ENCODE measurements at places on chromosomes 11 and 22.

DNA sequence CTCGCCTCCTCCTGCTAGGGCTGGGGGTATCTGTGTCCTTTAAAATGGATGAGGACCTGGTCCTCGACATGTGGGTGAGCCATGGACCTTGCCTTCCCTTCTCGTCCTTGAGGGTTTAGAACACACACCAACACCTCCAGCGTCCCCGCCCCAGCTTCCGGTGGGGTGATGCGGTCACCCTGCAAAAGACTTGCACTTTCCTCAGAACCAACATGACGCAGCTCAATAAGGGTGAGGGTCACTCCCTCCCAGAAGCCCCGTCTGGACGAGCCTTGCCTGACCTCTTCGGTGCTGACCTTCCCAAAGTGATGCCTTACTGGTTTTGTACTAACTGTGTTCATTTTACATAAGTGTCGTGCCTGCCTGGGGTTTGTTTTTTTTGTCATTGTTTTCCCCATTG, 41.0 kb downstream of the DBX1 start:
- H3K4me1 ChIP-seq = no peaks in the 10 kb centered on the region
- H3K4me3 ChIP-seq = no peak overlapping the region
- H3K36me3 ChIP-seq = peaks cover 2% of the 10 kb centered on the region
- no peak for DNase-seq
- no peaks in the 10 kb centered on the region for H3K27me3 ChIP-seq
- no peak overlapping the region for H3K27ac ChIP-seq

- DNase-seq = no peak
- no peaks in the 10 kb centered on the region for H3K36me3 ChIP-seq
- H3K4me1 ChIP-seq = peaks cover 30% of the 10 kb centered on the region
- H3K27ac ChIP-seq = no peak overlapping the region
Observed at GRCh38 chr11:74754507-74755252, 6.0 kb downstream of the RNF169 start.

DNA sequence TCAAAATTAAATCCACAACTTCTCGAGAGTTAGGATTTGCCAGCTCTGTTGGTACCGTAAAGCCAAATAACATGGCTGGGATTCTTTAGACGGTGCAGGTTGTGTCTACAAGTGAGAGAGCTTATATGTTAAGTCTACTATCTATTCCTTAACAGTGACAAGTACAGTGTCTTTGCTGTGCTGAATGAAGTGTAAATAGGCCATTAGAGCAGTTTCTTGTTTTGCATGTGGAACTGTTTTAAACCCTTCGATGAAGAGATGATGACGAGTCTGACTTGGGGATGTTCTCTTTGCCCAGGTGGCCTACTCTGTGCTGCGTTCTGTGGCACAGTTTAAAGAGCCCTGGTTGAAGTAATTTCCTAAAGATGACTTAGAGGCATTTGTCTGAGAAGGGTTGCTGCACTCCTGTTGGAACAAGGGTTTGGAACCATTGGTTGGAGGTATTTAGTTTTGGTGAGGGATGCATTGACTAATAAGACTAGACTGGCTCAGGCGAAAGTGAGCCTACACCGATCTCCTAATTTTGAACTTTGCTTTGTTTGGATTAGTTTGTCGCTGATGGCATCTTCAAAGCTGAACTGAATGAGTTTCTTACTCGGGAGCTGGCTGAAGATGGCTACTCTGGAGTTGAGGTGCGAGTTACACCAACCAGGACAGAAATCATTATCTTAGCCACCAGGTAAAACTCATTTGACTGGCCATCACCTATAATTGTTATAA, 988 bp downstream of the RPS3 start:
- no peak for DNase-seq
- H3K4me3 ChIP-seq = peak overlapping the region; percentile 80
- peak overlapping the region; percentile 100 for H3K27ac ChIP-seq
- H3K27me3 ChIP-seq = no peaks in the 10 kb centered on the region
- peaks cover 23% of the 10 kb centered on the region for H3K36me3 ChIP-seq
- H3K4me1 ChIP-seq = peaks cover 35% of the 10 kb centered on the region

GRCh38 chr11:43492701-43493100, 134.0 kb downstream of the TTC17 start:
- no peak overlapping the region for H3K27ac ChIP-seq
- no peaks in the 10 kb centered on the region for H3K27me3 ChIP-seq
- no peak for DNase-seq
- no peaks in the 10 kb centered on the region for H3K4me1 ChIP-seq
- no peak overlapping the region for H3K4me3 ChIP-seq

- no peaks in the 10 kb centered on the region for H3K4me1 ChIP-seq
- no peak overlapping the region for H3K4me3 ChIP-seq
- no peaks in the 10 kb centered on the region for H3K27me3 ChIP-seq
- H3K36me3 ChIP-seq = no peaks in the 10 kb centered on the region
- no peak for DNase-seq
Observed at GRCh38 chr11:122764371-122765090, 73.8 kb upstream of the CRTAM start.

GRCh38 chr22:36730176-36730858, 26.8 kb upstream of the CACNG2 start:
- no peaks in the 10 kb centered on the region for H3K27me3 ChIP-seq
- no peak for DNase-seq
- no peaks in the 10 kb centered on the region for H3K36me3 ChIP-seq
- H3K4me1 ChIP-seq = no peaks in the 10 kb centered on the region
- no peak overlapping the region for H3K4me3 ChIP-seq

- H3K36me3 ChIP-seq = no peaks in the 10 kb centered on the region
- H3K4me1 ChIP-seq = peaks cover 66% of the 10 kb centered on the region
- DNase-seq = peak; percentile 91
- H3K27ac ChIP-seq = peak overlapping the region; percentile 73
- H3K27me3 ChIP-seq = no peaks in the 10 kb centered on the region
- peak overlapping the region; percentile 32 for H3K4me3 ChIP-seq
Observed at GRCh38 chr11:2202900-2203439, 31.4 kb upstream of the TH start.

DNA sequence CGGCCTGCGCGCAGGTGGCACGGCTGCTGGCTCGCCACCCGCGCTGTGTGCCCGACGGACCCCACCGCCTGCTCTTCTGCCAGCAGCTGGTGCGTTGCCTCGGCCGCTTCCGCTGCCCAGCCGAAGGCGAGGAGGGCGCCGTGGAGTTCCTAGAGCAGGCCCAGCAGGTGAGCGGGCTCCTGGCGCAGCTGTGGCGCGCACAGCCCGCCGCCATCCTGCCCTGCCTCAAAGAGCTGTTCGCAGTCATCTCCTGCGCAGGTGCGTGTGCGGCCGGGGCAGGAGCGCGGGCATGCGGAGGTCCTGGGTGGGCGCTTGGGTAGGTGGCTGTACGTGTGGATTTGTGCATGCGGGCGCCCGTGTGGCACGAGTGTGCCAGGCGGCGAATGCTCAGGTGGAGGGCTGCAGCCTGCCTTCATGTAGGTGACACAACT, 8.0 kb downstream of the USP35 start:
- 0 out of 2 replicates have a peak, but pooled peaks cover 2% of the 10 kb centered on the region for H3K4me1 ChIP-seq
- DNase-seq = peak; percentile 38
- no peaks in the 10 kb centered on the region for H3K36me3 ChIP-seq
- no peak overlapping the region for H3K27ac ChIP-seq
- no peak overlapping the region for H3K4me3 ChIP-seq

DNA sequence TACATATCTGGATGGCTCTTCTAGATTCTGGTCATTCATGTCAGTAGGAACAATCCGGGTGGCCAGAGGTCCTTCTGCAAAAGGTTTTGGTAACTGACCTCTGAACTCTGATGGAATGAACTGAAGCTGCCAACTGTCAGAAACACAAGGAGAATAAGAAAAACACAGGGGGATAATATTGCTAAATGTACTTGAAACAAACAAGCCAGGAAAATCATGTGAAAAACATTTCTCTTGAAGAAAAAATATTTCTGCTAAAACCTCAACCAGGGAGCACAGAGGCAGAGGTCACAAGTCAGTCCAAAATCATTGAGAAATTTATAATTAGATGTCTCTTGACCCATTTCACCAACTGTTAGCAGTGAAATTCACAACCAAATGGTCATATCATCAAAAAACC, 35.2 kb downstream of the ALG9 start:
- peaks cover 4% of the 10 kb centered on the region for H3K36me3 ChIP-seq

GRCh38 chr22:49028111-49028510, 799.6 kb downstream of the BRD1 start:
- no peak overlapping the region for H3K4me3 ChIP-seq
- H3K27me3 ChIP-seq = no peaks in the 10 kb centered on the region
- no peaks in the 10 kb centered on the region for H3K36me3 ChIP-seq
- H3K4me1 ChIP-seq = no peaks in the 10 kb centered on the region
- DNase-seq = no peak

DNA sequence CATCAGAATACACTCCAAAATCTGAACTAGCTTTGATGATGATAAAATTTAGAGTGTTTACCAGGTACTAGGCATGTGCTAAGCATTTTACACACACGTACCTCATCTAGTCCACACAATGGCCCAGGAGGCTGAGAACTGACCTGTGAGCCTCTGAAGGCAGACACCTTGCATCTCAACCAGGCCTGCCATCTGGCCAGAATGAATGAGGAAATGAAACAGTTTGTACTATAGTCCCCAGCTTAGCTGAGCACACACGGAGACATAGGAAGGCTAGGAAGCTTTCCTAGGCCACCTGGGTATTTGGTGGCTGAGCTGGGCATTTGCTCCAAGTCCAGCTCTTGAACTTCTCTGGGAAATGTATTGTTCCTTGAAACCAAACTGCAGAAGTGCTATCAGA, 6.9 kb upstream of the SHANK3 start:
- no peaks in the 10 kb centered on the region for H3K27me3 ChIP-seq
- no peak for DNase-seq
- H3K4me3 ChIP-seq = no peak overlapping the region
- H3K4me1 ChIP-seq = no peaks in the 10 kb centered on the region
- H3K27ac ChIP-seq = no peak overlapping the region
- no peaks in the 10 kb centered on the region for H3K36me3 ChIP-seq

DNA sequence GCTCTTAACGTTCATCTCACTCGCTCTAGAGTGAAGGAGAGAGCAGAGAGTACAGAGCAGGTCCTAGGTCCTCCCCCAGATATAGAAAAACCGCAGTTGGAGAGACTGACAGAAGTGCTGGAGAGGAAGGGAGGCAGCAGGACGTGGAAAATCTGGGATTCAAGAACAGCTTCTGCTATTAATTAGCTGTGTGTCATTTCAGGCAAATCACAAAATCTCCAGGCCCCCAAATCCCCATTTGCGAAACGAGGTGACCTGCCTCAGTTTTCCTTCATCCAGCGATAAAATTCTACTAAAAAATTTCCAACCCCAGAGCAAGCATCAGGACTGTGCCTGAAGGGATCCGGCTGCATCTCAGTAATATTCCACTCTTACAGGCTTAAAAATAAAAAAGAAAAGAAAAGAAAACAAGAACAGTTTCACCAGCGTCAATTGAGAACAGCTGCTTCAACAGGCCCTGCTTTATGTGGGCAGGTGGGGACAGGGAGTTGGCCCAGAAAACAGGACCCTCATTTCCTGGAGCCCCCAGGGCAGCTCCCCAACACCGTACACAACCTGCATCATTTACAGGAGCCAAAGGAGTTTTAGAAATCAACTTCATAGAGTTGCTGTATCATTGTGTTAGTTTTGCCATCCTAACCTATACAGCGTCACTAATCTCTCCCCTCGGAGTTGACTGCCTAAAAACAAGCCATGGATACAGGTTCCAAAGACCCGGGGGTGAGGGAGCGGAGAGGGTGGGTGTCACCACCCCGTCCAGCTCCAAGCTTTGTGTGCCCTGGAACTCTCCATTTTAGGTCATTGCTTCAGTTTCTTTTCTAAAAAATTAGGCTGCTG, 2.3 kb upstream of the MALAT1 start:
- peaks cover 3% of the 10 kb centered on the region for H3K36me3 ChIP-seq
- no peak for DNase-seq
- no peak overlapping the region for H3K27ac ChIP-seq
- peaks cover 46% of the 10 kb centered on the region for H3K4me1 ChIP-seq

GRCh38 chr11:33290319-33290718, 33.1 kb downstream of the HIPK3 start:
- H3K4me1 ChIP-seq = no peaks in the 10 kb centered on the region
- no peaks in the 10 kb centered on the region for H3K27me3 ChIP-seq
- H3K36me3 ChIP-seq = peaks cover 1% of the 10 kb centered on the region

DNA sequence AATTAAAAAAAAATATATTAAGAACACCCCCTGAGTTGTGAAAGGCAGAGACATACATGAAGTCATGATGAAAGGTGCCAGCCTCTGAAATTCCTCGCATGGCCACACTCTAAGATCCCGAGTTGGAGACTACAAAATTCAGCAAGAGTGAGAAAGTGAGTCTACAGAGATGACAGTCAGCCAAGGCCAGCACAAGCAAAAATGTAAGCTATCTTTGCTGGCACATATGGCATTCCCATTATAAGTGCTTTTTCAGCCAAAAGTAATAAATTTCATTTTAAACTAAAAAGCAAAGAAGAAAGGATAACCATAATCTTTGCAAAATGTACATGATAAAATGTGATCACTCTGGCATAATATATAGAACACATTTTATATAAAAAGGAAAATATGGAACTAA, 40.6 kb downstream of the FANCF start:
- no peak overlapping the region for H3K27ac ChIP-seq
- no peak for DNase-seq
- no peaks in the 10 kb centered on the region for H3K27me3 ChIP-seq
- no peak overlapping the region for H3K4me3 ChIP-seq

DNA sequence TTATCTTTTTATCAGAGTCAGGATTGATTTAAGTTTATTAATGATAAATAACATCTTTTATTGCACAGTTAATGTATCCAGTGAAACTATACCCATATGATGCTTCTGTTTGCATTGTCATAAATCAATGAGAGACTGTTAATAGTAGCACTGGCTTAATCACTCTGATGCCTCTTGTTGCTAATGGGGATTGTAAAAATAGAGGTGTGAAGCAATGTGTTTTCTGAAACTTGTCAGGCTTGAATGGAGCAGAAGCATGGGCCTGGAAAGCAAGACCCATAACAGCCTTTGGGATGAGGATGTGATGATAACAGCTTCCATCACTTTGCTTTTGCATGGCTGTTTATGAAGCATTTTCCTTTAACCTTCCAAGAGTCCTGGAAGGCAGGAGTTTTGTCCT, 319.7 kb downstream of the DDX10 start:
- DNase-seq = no peak
- no peak overlapping the region for H3K4me3 ChIP-seq
- H3K27me3 ChIP-seq = no peaks in the 10 kb centered on the region
- H3K4me1 ChIP-seq = no peaks in the 10 kb centered on the region
- no peaks in the 10 kb centered on the region for H3K36me3 ChIP-seq

Data from Caco-2 (cell line).